ENCODE measurements at places on chromosomes 3 and 15. TPM values are rescaled to one million over a fixed set of nuclear protein-coding genes. Genes with fewer than 3 reads are reported as not detected.

ETV5 gene
- 28.8 TPM for total RNA-seq

CFAP100 gene
- 2.5 TPM for total RNA-seq

TRIM42 gene
- not detected for total RNA-seq

BOC gene
- 8.1 TPM for total RNA-seq

BTLA gene
- total RNA-seq, result 0.25 TPM

All from temporal lobe (tissue), 4 donors.